Left ventricle myocardium inferior (tissue), 1 donor: ENCODE measurements at places on chromosomes 16 and 17. TPM values are rescaled to one million over a fixed set of nuclear protein-coding genes. Genes with fewer than 3 reads are reported as not detected.

GRCh38 chr17:72922219-72922618 is 170.3 kb downstream of the SLC39A11 start:
- no peaks in the 10 kb centered on the region for H3K4me1 ChIP-seq
- no peak overlapping the region for H3K27ac ChIP-seq

- H3K4me3 ChIP-seq, result no peak overlapping the region
- H3K27ac ChIP-seq, result no peak overlapping the region
- H3K4me1 ChIP-seq, result no peaks in the 10 kb centered on the region
- peaks cover 61% of the 10 kb centered on the region for H3K27me3 ChIP-seq
- no peak for DNase-seq
Measured at GRCh38 chr16:88361775-88362174, 21.0 kb upstream of the ZNF469 start.

DNA sequence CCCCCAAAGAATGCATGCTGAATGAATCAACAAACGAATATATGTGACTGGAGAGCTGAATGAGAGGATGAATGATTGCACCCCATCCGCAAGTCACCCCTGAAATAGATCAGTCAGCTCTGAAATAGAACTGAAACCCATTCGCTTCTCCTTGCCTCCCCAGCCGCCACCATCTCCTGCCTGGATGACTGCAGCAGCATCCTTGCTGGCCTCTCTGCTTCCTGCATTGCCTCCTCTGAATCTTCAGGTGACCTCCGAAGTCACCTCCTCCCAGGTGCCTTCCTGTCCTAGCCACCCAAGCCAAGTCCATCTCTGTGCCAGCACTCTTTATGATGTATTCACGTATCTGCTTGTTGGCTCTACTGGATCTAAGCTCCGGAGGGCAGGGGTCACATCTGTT is 288.3 kb downstream of the CPPED1 start:
- H3K27ac ChIP-seq, result no peak overlapping the region
- no peak for DNase-seq
- H3K4me3 ChIP-seq, result no peak overlapping the region
- peaks cover 29% of the 10 kb centered on the region for H3K4me1 ChIP-seq

GRCh38 chr16:166375-167121 is 770 bp downstream of the HBM start:
- H3K4me1 ChIP-seq, result peaks cover 23% of the 10 kb centered on the region
- DNase-seq, result no peak
- no peaks in the 10 kb centered on the region for H3K36me3 ChIP-seq
- peaks cover 80% of the 10 kb centered on the region for H3K27me3 ChIP-seq
- peak overlapping the region; percentile 50 for H3K4me3 ChIP-seq

DNA sequence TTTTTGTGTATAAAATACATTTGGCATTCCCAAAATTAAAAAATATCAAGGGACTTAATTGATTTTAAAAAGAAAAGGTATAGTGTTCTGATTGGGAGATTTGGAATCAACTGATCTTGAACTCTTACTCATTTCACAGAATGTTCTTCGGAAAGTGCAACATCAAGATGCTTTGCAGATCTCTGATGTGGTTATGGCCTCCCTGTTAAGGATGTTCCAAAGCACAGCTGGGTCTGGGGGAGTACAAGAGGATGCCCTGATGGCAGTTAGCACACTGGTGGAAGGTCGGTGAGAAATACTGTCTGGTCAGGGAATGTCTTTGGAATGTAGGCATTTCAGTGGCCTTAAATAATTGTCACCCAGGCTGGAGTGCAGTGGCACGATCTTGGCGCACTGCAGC is 19.5 kb upstream of the TBKBP1 start:
- H3K4me1 ChIP-seq, result peaks cover 20% of the 10 kb centered on the region
- H3K4me3 ChIP-seq, result no peak overlapping the region
- H3K36me3 ChIP-seq, result peaks cover 99% of the 10 kb centered on the region

GRCh38 chr17:10328206-10328605 is 44.6 kb downstream of the MYH13 start:
- H3K4me1 ChIP-seq, result no peaks in the 10 kb centered on the region
- H3K4me3 ChIP-seq, result no peak overlapping the region
- H3K36me3 ChIP-seq, result no peaks in the 10 kb centered on the region
- H3K27ac ChIP-seq, result no peak overlapping the region

GRCh38 chr17:56697190-56697589 is 103.7 kb downstream of the NOG start:
- H3K27ac ChIP-seq, result no peak overlapping the region
- DNase-seq, result no peak
- H3K4me1 ChIP-seq, result peaks cover 16% of the 10 kb centered on the region

Gene C1QTNF1
- 146 TPM for total RNA-seq

Gene HEATR9
- not detected for total RNA-seq

Gene PRR35
- not detected for total RNA-seq

Gene CD300LB
- total RNA-seq, result not detected

Gene SNN
- 28.2 TPM for total RNA-seq
